ENCODE measurements at places on chromosomes 12 and 14.

GRCh38 chr12:98612696-98613334, 19.3 kb downstream of the SLC25A3 start:
- no peak for DNase-seq

DNA sequence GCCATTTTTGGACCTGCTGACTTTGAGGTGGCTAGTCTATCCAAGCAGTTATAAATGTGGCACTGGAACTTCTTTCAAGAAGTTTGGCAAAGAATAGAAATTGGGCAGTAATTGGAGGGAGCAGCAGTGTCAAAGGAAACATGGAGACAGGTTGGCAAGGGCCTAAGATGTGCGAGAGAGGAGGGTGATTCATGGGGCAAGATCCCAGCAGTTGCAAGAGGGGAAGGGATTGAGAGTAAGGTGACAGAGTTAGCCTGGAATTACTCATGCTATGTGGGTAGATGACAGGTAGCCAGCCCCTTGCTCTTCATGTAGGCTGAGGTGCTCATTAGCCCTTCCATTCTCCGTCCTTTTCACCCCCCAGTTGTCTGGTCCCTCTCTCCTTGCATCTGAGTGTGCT, 42.2 kb downstream of the FBXL14 start:
- DNase-seq: no peak

DNA sequence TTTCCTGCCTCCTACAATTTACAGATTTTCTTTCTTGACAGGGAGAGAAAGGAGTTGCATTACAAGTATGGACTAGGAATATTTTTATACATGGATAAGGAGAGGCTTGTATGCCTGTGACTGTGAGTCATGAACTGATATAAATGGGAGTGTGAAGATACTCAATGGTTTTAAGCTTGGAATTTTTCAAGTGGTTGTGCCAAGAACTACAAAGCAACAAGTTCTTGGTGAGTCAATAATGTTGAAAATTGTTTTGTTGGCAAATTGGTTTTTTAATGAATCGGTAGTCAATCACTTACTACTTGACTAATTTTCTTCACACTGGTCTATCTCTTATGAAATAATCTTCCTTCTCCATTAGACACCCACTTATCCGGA, 58.9 kb upstream of the HMGA2 start:
- no peak for DNase-seq

- DNase-seq: no peak
These were observed 33.5 kb downstream of the FZD10 start for GRCh38 chr12:130195776-130196175.

Measured in activated naive CD4-positive, alpha-beta T cell (primary cell).